Posterior cingulate gyrus (tissue), 11 donors: ENCODE measurements at places on chromosomes 5 and 9.

- no peak for DNase-seq
These were observed 57.8 kb downstream of the TMC1 start for GRCh38 chr9:72579190-72579589.

- no peak for DNase-seq
These were observed 193.8 kb downstream of the SMARCA2 start for GRCh38 chr9:2208991-2209390.

GRCh38 chr9:23826120-23826629, at the start of gene ELAVL2:
Gene ELAVL2, minus strand, starts transcription at chr9:23826240. Its CDS starts 64,006 bp downstream, at chr9:23762234.
- DNase-seq: peak; percentile 95

GRCh38 chr5:36777105-36777757, 99.3 kb upstream of the NIPBL start:
- DNase-seq: no peak

GRCh38 chr5:107937204-107937603, 266.5 kb upstream of the EFNA5 start:
- DNase-seq: no peak

DNA sequence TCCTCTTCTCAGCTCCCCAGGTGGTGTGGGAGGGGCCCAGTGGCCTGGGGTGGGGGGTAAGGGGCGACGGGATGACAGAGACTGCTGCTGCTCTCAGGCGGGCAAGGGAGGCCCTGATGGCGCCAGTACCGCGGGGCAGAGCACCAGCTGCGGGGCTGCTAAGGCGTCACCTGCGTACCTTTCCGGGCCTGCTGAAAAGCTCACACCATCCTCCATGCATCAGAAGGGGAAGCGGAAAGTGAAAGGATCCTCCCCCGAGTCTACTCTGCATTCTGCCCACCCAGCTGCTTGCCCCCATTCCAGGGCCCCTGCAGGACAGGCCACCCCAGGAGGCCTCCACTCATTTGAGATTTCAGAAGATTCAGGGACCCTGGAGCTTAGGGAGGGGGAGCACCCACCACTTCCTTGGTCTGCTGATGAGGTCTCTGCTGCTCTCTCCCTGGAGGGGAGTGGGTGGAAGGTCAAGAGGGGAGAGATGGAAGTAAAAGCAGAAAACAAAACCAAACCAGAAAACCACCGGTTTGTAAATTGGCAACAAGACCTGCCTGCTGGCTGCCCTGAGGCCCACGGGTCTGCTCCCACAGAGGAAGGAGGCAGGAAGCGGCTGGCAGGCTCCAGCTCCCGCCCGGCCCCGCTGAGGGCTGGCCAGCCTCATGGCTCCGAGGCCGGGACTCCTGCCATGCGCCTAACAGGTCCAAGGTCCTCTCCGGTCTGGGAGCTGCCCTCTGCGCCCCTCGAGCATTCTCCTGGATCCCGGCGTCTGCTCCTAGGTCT, 33.6 kb downstream of the PRRT1B start:
- no peak for DNase-seq

DNA sequence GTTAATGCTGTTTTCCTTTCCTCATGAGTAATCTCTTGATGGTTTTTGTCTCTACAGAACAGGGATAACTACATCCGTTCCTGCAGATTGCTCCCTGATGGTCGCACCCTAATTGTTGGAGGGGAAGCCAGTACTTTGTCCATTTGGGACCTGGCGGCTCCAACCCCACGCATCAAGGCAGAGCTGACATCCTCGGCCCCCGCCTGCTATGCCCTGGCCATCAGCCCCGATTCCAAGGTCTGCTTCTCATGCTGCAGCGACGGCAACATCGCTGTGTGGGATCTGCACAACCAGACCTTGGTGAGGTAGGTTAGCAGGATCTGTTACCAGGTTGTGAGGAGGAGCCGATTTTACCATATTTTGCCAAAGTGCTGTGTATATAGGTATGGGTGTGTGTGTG, 148.2 kb downstream of the TLE4 start:
- no peak for DNase-seq

- DNase-seq: no peak
These were observed 61.1 kb downstream of the FRMD3 start for GRCh38 chr9:83477120-83477519.
